ENCODE measurements at places on chromosomes 3 and 15.

GRCh38 chr15:61489571-61489970 lies 260.5 kb upstream of the RORA start:
- no peak for DNase-seq

DNA sequence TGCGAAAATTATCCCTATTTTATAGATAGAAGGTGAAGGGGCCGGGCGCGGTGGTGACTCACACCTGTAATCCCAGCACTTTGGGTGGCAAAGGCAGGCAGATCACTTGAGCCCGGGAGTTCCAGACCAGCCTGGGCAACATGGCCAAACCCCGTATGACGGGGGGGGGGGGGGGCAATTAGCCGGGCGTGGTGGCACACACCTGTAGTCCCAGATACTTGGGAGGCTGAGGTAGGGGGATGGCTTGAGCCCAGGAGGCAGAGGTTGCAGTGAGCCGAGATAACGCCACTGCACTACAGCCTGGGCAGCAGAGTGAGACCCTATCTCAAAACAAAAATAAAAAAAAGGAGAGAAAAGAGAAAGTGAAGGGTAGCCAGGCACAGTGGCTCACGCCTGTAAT lies 1.4 kb downstream of the AAGAB start:
- no peak for DNase-seq

DNA sequence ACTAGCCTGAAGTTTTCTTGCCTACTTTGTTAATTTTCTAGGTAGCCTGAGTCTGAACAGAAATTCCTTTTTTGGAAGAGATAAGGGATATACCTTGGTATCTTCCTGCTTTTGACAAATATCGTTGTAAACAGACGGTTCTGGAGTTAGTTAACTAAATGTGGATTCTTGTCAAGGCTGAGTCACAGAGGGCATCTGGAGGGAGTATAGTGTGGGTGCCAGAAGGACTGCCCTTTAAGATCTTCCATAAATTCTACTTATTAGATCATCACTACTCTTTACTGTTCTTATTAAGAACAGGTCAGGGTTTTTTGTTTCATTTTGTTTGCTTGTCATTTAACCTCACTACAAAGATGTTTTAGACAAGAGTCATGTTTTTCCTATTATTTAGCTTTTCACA lies 125.3 kb upstream of the SKOR1 start:
- no peak for DNase-seq

GRCh38 chr3:172647080-172647479 lies 63.8 kb downstream of the NCEH1 start:
- DNase-seq: no peak

- DNase-seq: no peak
Measured at GRCh38 chr3:66989860-66990696, 8.0 kb upstream of the KBTBD8 start.

DNA sequence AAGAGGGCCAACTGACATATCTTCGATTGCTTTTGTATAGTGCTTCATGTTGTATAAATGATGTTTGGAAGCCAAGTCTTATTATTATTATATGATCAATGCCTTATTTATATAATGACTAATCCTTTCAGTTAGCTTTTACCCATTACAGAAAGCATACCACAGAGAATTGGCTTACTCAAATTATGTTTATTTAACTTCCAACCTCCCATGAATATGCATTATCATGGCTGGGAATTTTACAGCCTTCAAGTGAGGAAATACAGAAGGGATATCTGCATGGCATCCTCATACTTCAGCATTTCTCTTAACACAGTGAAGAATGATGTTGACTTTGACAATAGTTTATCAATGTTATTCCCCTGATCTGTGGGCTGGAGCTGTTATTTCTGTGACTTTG lies 225.9 kb upstream of the GAP43 start:
- peak; percentile 76 for DNase-seq

- DNase-seq: peak; percentile 34
Measured at GRCh38 chr15:72421484-72421883, 23.4 kb downstream of the TMEM202 start.

All from IMR-90 (cell line).